Fibroblast of skin of left biceps (primary cell): ENCODE measurements at places on chromosomes 3 and 15.

- no peak for DNase-seq
Measured at GRCh38 chr3:112759681-112760080, 87.0 kb downstream of the CD200R1L start.

GRCh38 chr15:32849769-32850668 lies 132.2 kb downstream of the GREM1 start:
- DNase-seq = peak; percentile 96

- DNase-seq = peak; percentile 21
Measured at GRCh38 chr3:21390856-21391255, 360.2 kb downstream of the ZNF385D start.

DNA sequence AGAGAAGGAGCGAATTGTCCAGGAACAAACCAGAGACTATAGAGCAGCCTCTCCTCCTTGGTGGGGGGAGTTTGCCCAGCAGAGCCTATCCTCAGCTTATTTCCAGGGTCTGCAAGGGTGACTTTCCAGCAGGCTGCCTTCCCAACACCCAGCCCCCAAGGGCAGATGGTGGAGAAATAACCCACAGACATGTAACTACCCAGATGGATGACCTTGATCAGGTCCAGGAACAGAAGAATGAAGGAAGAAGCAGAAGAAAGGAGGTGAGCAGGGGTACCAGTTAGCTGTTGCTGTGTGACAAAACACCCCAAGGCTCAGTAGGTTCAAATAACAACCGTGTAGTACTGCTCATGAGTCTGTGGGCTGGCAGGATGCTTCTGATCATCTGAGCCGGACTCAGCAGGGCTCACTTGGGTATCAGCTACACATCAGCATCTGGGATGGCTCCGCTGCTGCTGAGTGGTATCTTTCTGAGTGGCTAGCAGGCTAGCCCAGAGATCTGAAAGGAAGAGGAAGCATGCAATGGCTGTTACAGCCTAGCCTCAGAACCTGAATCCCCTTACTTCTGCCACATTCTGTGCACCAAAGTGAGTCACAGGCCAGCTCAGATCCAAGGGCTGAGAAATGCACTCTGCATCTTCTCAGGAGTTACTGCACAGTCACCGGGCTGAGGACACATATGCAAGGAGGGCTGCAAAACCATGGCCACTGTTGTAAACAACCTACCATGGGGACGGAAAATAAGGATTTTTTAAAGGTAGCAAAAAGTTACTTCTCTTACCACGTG lies 22.2 kb upstream of the TXNRD3 start:
- no peak for DNase-seq

DNA sequence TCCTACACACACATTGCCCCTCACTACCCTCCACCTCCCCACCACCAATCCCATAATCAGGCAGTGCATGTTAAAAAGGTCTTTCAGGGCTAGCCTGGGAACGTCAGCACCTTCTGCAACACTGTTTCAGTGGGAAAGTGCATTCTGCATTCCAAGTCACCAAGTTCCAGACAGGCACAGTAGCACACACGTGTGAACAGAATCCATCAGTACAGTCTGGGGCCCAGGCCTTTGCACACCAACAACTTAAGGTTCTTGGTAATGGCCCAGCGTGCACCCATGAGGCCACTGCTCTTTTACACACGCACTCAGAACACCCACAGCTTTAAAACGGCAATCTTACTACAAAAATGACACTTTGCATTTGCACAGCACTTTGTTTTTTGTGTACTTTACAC lies 1.2 kb downstream of the ANXA2 start:
- no peak for DNase-seq

GRCh38 chr3:51921081-51921578 lies 18.0 kb upstream of the IQCF1 start:
- no peak for DNase-seq

GRCh38 chr3:37973246-37974054 lies 17.1 kb upstream of the VILL start:
- no peak for DNase-seq

GRCh38 chr15:52683580-52683979 lies 4.4 kb upstream of the ATOSA start:
- DNase-seq = no peak

DNA sequence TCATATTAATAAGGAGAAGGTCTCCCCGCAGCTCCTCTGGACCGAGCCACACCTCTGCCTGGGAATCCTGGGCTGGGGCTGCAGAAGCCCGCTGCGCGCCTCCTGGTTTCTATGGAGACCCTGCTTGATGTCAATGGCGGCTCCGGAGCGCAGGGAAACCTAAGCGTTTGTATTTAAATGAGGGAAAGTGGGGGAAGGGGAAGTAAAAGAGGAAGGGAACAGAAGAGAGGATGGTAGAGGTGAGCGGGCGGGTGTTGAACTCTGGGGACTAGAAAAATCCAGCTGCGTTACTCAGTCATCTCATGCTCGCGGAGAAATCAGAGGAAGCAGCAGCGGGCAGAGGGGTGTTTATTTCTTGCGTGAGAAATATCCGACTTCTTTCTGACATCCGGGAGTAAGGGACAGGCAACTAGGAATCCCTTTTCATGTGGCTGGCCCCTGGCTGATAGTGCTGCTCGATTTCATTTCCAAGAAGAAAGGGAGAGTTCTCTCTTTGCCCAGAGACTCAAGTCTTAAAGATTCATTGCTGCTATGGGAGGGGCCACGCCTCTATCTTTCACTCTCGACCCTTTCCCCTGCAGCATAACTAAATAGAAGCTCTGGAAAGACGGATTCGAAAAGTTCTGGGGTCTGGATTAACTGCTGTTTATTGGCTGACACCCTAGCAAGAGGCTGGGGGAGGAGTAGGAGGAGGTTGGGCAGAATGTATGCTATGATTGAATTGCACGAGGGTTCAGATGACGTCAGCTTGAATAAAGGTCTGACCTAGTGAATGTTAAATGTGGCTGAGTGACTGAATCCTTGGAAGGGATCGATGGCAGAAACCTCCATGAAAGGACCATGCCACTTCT lies 110.5 kb upstream of the GAP43 start:
- DNase-seq = no peak

DNA sequence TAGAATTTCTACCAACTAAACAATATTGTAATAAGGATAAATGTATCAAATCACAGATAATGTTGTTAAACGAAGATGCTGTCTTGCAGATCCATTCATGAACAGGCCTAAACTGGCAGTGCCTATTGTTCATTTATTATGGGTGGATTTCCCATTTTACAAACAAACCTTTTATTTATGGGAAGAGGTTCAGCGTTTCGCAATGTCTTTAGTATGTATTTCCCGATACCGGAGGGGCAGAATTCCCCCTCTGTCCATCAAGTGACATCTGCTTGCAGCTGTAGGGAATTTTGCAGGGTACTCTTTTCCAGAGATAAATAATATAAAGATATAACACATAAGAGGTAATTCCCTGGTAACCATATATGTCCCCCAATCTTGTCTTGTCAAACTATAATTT lies 5.7 kb downstream of the CEP19 start:
- DNase-seq = no peak

GRCh38 chr3:31481697-31482096 lies 51.0 kb upstream of the STT3B start:
- DNase-seq = no peak

GRCh38 chr3:138493804-138494606 lies 59.6 kb downstream of the ESYT3 start:
- DNase-seq = peak; percentile 31

DNA sequence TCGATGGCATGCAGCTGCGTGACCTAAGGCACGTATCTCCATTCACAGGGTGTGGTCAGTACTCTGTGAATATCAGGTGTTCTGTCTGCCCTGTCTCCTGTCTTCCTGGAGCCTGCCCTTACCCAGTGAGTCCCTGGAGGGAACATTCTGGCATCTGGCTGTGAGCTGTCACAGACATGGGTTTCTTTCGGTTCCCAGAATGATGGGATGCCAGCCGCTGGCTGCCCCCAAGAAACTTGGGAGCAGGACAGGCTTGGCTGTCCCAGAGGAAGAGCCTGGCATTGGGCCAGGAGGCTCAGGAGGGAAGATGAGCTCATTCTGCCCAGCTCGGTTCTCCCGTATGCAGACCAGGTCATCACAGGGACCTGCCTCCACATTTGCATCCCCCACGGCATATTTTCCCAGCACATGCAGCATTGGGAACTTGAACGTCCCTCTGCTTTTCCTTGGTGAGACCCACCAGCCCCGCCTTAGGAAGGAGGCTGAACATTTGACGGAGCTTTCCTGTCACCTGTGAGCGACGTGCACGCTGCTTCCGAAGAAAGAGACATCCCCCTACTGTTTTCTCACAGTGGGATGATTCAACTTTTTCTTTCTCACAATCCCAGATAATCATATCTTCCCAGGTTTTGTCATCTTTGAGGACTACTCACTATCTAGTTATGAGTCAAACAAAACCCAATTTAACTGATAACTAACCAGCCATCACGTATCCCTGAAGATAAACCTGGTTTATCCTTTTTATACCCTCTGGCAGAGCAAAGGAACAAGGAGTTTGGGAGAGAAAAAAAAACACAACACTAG lies 22.0 kb upstream of the PGPEP1L start:
- no peak for DNase-seq

DNA sequence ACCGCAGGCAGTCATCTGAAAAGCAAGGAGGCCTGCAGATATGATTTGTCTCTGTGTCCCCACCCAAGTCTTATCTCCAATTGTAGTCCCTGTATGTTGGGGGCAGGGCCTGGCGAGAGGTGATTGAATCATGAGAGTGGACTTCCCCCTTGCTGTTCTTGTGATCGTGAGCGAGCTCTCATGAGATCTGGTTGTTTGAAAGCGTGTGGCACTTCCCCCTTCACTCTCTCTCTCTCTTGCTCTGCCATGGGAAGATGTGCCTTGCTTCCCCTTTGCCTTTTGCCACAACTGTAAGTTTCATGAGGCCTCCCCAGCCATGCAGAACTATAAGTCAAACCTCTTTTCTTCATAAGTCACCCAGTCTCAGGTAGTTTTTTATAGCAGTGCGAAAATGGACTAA lies 83.3 kb downstream of the TMCO5A start:
- no peak for DNase-seq

- DNase-seq = no peak
Measured at GRCh38 chr3:11774296-11774877, 72.3 kb downstream of the TAMM41 start.

DNA sequence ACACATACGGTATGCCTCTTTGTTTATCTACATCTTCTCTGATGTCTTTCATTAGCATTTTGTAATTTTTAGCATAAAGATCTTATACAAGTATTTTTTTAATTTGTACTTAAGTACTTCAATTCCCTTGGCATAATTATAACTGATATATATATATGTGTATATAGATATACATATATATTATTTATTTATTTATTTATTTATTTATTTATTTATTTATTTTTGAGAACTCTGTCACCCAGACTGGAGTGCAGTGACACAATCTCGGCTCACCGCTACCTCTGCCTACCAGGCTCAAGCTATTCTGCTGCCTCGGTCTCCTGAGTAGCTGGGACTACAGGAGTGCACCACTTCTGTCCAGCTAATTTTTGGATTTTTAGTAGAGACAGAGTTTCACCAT lies 382.7 kb downstream of the EPHA3 start:
- DNase-seq = no peak

- DNase-seq = no peak
Measured at GRCh38 chr3:71956069-71956340, 171.1 kb upstream of the PROK2 start.

DNA sequence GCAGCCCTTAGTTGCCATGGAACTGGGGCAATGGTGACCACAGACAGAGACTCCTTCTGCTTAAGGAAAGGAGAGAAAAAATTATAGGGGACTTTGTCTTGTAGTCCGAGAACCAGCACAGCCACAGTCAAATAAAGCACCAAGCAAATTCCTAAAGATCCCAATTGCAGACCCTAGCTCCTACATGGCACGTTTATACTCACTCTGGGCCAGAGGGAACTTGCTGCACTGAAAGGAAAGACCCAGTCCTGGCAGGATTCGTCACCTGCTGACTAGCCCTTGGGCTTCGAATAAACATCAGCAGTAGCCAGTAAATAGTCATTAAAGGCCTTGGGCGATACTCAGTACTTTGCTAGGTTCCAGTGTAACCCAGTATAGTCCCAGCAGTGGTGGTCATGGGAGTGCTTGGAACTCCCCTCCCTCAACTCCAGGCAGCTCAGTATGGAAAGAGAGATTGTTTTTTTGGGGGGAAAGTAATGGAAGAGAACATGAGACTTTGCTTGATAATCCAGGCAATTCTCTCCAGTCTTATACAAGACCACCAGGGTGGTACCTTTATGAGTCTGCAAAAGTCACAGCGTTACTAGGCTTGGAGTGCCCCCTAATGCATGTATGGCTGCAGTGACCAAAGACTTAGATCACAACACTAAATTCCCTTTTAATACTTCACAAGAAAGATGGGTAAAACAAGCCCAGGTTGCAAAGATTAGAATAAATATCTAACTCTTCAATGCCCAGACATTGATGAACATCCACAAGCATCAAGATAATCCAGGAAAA lies 66.4 kb upstream of the AGTR1 start:
- DNase-seq = no peak

- no peak for DNase-seq
Measured at GRCh38 chr15:89948796-89949195, 36.0 kb upstream of the ARPIN start.

GRCh38 chr3:186775999-186776398 lies 7.4 kb upstream of the EIF4A2 start:
- no peak for DNase-seq

- no peak for DNase-seq
Measured at GRCh38 chr3:125013095-125013494, 42.7 kb downstream of the HEG1 start.
